Putamen (tissue), 1 donor: ENCODE measurements at places on chromosomes 5 and 9.

DNA sequence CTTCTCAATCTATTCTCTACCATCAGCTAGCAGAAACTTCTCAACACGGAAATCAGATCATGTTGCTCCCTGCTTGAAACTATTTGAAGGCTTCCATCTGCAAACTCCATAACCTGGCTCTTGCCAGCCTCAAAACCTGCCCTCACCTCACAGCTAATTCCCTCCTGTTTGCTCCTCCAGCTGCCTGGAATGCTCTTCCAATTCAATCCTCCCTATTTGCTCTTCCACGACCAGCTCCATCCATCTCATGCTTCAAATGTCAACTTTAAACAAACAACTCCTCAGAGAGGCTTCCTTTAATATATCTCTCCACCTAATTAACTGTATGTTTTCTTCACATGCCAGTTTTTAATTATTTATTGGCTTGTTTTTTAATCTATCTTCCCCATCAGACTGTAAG, 1.5 kb downstream of the PLAA start:
- DNase-seq = no peak

DNA sequence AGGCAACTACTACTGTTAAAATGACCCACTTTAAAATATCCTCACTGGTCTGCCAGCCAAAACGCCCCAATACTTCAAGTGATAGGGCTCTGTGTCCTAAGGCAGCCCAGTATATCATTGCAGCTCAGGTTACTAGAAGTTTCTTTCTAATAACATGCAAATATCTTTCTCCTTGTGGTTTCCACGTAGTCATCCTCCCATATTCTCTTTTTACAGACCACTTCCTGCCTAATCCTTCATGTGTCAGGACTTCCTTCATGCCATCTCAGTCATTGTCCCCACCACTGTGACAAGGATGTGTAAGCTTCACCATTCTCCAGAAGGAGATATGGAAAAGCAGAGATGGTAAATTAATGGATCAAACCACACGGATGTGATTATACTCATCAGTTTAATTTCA, 813.7 kb downstream of the MAT2B start:
- no peak for DNase-seq

DNA sequence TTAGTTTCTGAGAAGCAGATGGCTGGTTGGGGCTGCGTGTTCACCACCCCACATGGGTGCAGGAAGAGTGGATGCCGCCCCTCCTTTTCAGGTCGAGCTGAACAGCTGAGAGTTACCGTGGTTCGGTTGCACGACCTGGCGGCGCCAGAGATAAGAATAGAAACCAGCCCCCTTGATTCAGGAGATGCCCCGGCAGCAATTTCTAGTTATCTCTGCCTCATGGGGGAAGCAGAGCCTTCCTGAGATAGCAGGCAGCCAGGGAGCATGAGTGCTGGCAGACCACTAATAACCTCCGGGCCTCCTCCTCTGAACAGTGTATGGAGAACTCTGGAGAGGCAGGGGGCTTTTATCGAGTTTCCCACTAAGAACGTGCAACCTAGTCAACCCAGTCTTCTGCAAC, 177.8 kb downstream of the NSG2 start:
- no peak for DNase-seq

- no peak for DNase-seq
Observed at GRCh38 chr9:115167175-115167574, 49.2 kb upstream of the TNC start.
